ENCODE measurements at places on chromosomes 5 and 9.

DNA sequence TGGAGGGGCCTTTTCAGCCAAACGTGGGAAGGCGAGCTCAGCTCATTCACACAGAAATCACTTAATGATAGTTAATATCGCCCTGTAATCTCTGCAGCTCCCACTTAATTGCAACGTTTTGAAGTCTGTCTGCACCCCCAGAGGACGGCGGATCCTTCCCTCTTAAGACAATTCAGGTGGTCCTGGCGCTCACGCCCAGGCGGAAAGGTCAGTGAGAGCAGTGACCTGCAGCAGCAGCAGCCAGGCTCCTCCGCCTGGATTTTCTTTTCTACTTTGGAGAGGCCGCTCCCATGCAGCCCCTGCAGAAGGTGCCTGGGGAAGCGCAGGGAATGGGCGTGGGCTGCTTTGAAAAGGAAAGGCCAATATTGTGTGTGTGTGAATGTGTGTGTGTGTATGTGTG lies 400.9 kb upstream of the IRX1 start:
- no peak for DNase-seq

DNA sequence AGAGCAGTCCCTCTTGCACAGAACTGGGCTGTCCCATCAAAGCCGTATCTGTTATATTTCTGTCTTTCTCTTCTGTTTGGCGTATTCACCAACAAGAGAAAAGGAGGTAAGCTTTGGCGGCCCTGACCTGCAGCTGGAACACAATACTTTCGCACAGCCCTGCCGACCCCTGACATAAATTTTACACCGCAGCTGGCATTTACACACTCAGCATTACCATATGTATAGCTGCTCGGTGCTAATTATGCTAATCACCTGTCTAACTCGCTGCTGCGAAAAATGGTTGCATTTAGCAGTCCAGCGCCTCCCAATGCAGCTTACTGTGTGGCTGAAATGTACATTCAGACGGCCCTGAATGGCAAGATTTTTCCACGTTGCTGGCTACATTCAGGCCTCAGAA lies 20.8 kb downstream of the PTCH1 start:
- DNase-seq: no peak

DNA sequence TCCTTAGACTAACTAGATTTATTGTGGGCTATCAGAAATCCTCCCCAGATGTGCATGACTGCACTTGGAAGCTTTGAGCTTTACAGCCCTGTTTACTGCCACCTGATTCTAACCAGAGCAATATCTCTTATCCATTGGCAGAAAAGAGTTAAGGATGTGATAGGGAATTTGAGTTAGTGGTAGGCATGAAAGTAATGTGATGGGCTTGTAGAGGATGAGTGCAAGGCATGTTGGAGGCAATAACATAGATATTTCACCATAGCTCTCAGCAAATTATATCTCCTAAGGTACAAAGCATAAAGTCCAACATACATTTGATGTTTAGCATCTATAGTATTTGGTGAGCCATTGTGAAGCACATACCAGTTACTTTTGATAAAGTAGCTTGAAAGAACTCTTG lies 103.8 kb downstream of the INVS start:
- no peak for DNase-seq

DNA sequence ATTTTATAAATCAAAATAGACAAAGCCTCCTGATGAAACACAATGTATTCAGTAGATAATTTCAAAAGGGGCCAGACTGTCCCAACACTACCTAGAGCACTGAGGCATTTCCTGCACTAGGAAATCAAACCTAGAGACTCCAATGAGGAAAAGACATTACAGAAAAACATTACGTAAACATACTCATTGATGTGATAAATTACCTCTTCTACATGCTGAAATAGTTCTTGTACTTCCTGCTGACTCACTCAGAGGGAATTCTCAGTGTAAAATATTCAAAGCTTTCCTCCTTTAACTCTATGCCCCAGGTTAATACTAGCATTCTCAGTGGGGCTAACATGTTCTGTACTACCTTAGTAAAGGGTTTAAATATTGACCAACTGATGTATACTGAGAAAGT lies 178.0 kb downstream of the ESM1 start:
- no peak for DNase-seq

- DNase-seq: no peak
Measured at GRCh38 chr9:129934041-129934591, 98.9 kb downstream of the USP20 start.

GRCh38 chr5:15014809-15015208 lies 143.2 kb upstream of the ANKH start:
- DNase-seq: no peak

All from SK-N-DZ (cell line).